Naive thymus-derived CD4-positive, alpha-beta T cell (primary cell): ENCODE measurements at places on chromosomes 16 and 17. TPM values are rescaled to one million over a fixed set of nuclear protein-coding genes. Genes with fewer than 3 reads are reported as not detected.
A peak's percentile ranks its signal among the peaks of the same experiment; 100 is the strongest.

Gene SMTNL2
- not detected for total RNA-seq

Gene CLEC10A
- not detected in 2 replicates for total RNA-seq

DNA sequence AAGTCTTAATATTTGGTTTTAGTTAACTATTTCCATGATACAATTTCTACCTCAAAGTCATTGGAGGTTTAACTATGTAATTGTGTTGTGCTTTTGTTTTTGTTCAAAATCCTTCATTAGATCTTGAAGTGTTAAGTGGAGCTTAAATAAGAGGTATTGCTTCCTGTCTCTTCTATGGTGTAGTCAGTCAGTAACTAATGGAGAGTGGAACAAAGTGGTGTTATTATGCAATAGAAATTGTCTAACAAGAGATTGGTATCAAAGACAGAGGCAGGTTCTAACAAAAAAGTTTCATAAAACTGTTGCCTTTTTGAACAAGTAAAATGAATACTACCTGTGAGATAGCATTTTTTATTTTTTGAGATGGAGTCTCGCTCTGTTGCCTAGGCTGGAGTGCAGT is 45.2 kb downstream of the GRB7 start:
- no peak for DNase-seq
- no peak overlapping the region for H3K4me3 ChIP-seq

Gene GDPD3
- total RNA-seq: 39.3 TPM

GRCh38 chr17:45129940-45130680 is 2.2 kb downstream of the PLCD3 start:
- DNase-seq: no peak
- no peak overlapping the region for H3K27ac ChIP-seq
- H3K36me3 ChIP-seq: peaks cover 7% of the 10 kb centered on the region

DNA sequence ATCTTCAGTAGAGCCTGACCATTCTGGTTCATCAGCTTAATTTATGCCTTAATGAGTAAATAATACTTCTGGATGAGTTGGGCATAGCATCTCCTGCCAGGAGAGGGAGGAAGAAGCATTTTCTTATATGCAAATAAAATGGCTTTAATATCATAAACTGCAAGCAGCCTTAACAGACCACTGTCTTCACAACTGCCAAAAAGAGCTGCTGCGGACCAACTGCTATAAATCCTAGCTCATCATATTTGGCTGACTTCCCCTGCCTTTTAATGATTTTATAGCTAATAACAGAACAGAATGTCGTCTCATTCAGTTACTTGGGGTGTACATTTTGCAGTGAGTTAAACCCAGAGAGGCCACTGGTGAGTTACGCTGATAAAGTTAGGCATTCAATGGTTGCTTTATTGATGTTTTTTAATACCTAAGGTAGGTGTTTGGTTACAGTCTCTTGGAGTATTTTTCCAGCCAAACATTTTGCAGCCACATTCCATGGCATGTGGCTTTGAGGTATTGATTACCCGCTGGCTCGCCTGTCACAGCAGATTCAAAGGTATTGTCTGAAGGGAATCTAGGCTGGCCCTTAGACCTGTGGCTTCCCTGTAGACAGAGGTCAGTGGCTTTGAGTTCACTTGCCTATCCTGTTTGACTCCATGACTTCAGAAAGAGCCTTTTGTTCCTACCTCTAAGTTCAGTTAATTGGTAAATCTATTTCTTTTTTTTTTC is 16.4 kb downstream of the FAM20A start:
- H3K27me3 ChIP-seq: no peaks in the 10 kb centered on the region
- H3K4me1 ChIP-seq: no peaks in the 10 kb centered on the region
- DNase-seq: no peak
- no peak overlapping the region for H3K4me3 ChIP-seq
- no peak overlapping the region for H3K27ac ChIP-seq

DNA sequence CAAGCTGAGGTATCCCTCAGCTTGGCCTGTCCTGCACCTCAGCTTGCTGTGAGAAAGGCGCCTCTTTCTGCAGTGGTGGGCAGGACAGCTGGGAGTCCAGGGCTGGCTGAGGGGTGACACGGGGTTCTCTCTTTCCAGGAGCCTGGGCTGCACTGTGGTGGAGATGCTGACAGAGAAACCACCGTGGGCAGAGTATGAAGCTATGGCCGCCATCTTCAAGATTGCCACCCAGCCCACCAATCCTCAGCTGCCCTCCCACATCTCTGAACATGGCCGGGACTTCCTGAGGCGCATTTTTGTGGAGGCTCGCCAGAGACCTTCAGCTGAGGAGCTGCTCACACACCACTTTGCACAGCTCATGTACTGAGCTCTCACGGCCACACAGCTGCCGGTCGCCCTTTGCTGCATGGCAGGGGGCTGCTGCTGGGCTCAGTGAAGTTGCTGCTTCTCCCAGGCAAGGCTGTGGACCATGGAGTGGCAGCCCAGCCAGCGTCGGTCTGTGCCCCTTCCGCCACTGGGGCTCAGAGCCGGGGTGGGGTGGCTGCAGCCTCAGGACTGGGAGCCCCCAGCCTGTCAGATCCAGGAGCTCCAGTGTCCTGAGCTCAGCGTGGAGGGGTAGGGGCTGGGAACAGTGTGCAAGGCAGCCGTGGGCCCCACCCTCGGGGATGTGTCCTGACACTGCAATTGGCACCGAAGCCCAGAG is 6.4 kb downstream of the LIMD2 start:
- peak overlapping the region; percentile 93 for H3K27ac ChIP-seq
- peaks cover 6% of the 10 kb centered on the region for H3K36me3 ChIP-seq
- no peak overlapping the region for H3K4me3 ChIP-seq
- H3K4me1 ChIP-seq: peaks cover 44% of the 10 kb centered on the region
- no peaks in the 10 kb centered on the region for H3K27me3 ChIP-seq
- peak; percentile 18 for DNase-seq
